Activated CD4-positive, alpha-beta T cell treated with anti-CD3 and anti-CD28 coated beads, Interleukin-10, Interleukin-2, amounts not matched to agents 100 ng/mL and 50 ng/mL, durations not matched to agents 16 hours and 8 hours (primary cell): ENCODE measurements at places on chromosomes 7 and 10.

- DNase-seq, result no peak
These were observed 30.1 kb downstream of the DENND2A start for GRCh38 chr7:140610204-140611165.

DNA sequence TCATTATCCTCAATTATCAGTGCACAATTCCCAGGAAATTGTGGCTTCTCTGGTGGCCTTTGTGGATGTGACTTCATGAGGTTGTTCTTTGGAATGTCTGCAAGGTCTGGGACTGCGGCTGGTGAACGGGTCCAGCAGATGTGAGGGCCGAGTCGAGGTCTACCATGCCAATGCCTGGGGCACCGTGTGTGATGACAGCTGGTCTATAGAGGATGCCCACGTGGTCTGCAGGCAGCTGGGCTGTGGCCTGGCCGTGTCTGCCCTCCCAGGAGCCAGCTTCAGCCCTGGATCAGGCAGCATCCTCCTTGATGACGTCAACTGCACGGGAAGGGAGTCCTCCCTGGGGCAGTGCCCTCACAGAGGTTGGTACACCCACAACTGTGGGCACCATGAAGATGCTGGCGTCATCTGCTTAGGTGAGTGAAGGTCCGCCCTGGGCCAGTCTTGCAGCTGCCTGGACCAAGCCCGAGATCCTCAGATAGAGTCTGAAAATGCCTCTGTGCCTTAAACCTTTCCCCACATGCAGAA lies 46.9 kb downstream of the CUZD1 start:
- DNase-seq, result no peak

GRCh38 chr10:125231116-125231812 lies 70.9 kb upstream of the CTBP2 start:
- DNase-seq, result no peak

GRCh38 chr10:1166828-1167275 lies 110.7 kb downstream of the WDR37 start:
- DNase-seq, result no peak

DNA sequence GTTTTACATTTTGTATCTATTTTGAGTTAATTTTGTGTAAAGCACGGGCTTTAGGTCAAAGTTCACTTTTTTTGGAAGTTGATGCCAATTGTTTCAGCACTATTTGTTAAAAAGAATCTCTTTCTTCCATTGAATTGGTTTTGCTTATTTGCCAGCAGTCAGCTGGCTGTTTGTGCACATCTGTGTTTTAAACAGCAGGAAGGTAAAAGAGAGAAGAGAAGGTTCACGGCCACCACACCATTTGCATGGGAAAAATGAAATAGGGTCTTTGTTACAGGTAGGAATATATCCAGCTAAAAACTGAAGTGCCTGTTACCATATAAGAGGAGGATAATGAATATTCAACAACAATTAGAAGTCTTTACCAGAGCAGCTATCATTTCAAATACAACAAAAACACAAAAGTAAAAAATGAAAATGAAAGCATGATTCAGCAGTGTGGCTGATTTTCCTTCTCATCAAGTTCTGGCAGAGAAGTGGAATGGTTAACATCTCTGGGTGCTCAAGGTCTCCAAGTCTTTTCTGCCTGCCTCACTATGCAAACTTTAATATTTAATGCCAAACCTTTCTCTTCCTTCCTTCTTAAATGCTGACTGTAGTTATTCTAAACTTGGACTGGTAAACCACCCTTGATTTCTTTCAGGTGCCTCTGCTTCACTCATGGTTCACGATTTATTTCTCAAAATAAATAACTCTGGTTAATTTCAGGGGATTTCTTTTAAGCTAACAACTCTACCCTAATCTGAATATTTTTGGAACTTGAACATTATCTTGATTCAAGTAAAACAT lies 841.5 kb downstream of the GRM8 start:
- DNase-seq, result no peak
